B cell (primary cell): ENCODE measurements at places on chromosomes 12 and 14. TPM values are rescaled to one million over a fixed set of nuclear protein-coding genes. Genes with fewer than 3 reads are reported as not detected.

APOLD1 gene
- 3.7 and 4.7 TPM in 2 replicates for total RNA-seq

SYNDIG1L gene
- not detected in 2 replicates for total RNA-seq

BEST3 gene
- total RNA-seq: not detected in 2 replicates

SERPINA5 gene
- not detected in 2 replicates for total RNA-seq

OR4E2 gene
- not detected in 2 replicates for total RNA-seq

NEDD8 gene
- 86.6 and 98.5 TPM in 2 replicates for total RNA-seq

DHH gene
- 0.36 and 0.81 TPM in 2 replicates for total RNA-seq

FOXM1 gene
- 0.51 and 0.84 TPM in 2 replicates for total RNA-seq

PGF gene
- total RNA-seq: 0.44 and 0.47 TPM in 2 replicates

ETV6 gene
- total RNA-seq: 123 and 131 TPM in 2 replicates

TRPV4 gene
- total RNA-seq: not detected in 2 replicates

TAS2R9 gene
- not detected in 2 replicates for total RNA-seq

AHNAK2 gene
- not detected in 2 replicates for total RNA-seq
